ENCODE measurements at places on chromosomes 5 and 9. TPM values are rescaled to one million over a fixed set of nuclear protein-coding genes. Genes with fewer than 3 reads are reported as not detected.

The BAAT gene
- not detected for total RNA-seq

The GPR150 gene
- 0.28 TPM for total RNA-seq

The MCC gene
- 64.7 TPM for total RNA-seq

The TEX53 gene
- total RNA-seq, result not detected

The FOXI1 gene
- total RNA-seq, result not detected

The IL4 gene
- total RNA-seq, result not detected

The ADAMTS19 gene
- total RNA-seq, result 36.3 TPM

The SQSTM1 gene
- 1,060 TPM for total RNA-seq

The EIF4E1B gene
- not detected for total RNA-seq

The TMEM171 gene
- total RNA-seq, result 1.1 TPM

The ZNF367 gene
- total RNA-seq, result 0.37 TPM

The PHF19 gene
- 14.9 TPM for total RNA-seq

The LCN15 gene
- not detected for total RNA-seq

The ADRA1B gene
- total RNA-seq, result 0.14 TPM

Data from smooth muscle cell of bladder (primary cell).